ENCODE measurements at places on chromosomes 16 and 17. TPM values are rescaled to one million over a fixed set of nuclear protein-coding genes. Genes with fewer than 3 reads are reported as not detected.

ERN1 gene
- 14.4 TPM for total RNA-seq

TEKT3 gene
- 3.2 TPM for total RNA-seq

TMC7 gene
- total RNA-seq: 2.9 TPM

PIPOX gene
- 3.1 TPM for total RNA-seq

PKMYT1 gene
- total RNA-seq: 25.5 TPM

KLHL10 gene
- total RNA-seq: 6.5 TPM

FADS6 gene
- total RNA-seq: not detected

NUPR1 gene
- 107 TPM for total RNA-seq

TANC2 gene
- 193 TPM for total RNA-seq

CA4 gene
- total RNA-seq: 4.7 TPM

DYNLRB2 gene
- 43.5 TPM for total RNA-seq

FBXL20 gene
- total RNA-seq: 43.6 TPM

LLGL2 gene
- total RNA-seq: 43.0 TPM

GHDC gene
- 45.3 TPM for total RNA-seq

DRC7 gene
- not detected for total RNA-seq

MRPS23 gene
- 43.1 TPM for total RNA-seq

AOC3 gene
- 57.7 TPM for total RNA-seq

ASGR2 gene
- 0.41 TPM for total RNA-seq

HASPIN gene
- 1.0 TPM for total RNA-seq

Measured in prostate gland (tissue), 2 donors.